Cardiac atrium fibroblast (primary cell): ENCODE measurements at places on chromosomes 2 and 18. TPM values are rescaled to one million over a fixed set of nuclear protein-coding genes. Genes with fewer than 3 reads are reported as not detected.

Gene RAB6C
- total RNA-seq = not detected in 2 replicates

Gene EMX1
- not detected in 2 replicates for total RNA-seq

Gene LOXHD1
- not detected in 2 replicates for total RNA-seq

Gene GYPC
- 73.3 and 110 TPM in 2 replicates for total RNA-seq

Gene TMEM247
- total RNA-seq = not detected in 2 replicates

Gene FBXO15
- not detected in 2 replicates for total RNA-seq

Gene ANKAR
- 0.97 and 4.3 TPM in 2 replicates for total RNA-seq

Gene CD302
- total RNA-seq = 19.6 and 31.8 TPM in 2 replicates

Gene TEX261
- 34.3 and 46.4 TPM in 2 replicates for total RNA-seq

Gene CEBPZ
- 28.7 and 35.0 TPM in 2 replicates for total RNA-seq

Gene ORC2
- 5.4 and 6.3 TPM in 2 replicates for total RNA-seq
